Left colon (tissue), 2 donors: ENCODE measurements at places on chromosomes 12 and 14.

- no peak for DNase-seq
Observed at GRCh38 chr14:81211844-81212243, 8.9 kb downstream of the GTF2A1 start.

- DNase-seq: no peak
Observed at GRCh38 chr12:79299447-79300198, 391.1 kb downstream of the PAWR start.

DNA sequence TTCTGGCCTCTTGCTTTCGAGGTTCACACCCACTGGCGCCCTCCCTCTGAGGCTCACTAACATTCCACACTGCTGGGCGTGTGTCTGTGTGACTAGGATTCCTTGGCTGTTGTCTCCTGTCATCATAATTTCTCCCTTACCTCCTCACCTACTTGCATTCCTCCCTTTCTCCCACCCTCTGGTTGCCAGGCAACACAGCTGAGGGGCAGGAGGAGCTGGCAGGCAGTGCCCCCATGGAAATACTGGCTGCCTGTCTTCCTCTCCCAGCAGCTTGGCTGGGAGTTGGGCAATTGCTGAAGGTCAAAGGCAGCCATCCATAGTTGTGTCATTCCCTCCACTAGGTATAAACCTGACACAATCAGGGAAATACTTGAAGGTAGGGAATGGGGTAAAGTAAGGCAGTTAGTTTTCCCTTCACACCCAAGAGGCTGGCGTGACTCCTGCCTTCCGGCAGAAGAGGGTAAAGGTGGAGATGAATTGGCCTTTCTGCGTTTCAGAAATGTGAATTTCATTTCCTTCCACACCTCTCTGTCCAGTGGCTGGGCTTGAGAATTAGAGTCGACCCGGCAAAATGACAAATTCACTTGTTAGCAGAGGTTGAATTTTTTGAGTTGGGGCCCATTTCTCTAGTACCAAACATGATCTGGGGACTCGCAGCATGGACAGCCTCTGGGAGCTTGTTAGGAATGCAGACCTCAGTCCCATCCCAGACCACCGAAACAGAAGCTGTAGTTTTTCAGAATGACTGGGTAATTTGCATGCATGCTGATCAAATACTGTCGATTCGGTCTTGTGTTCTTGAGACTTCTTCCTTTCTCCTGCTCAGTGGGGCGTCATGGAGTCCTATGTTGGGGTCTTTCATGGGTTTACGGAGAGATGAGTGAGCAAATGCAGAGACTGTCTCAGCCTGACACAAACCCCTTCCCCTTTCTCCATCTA, 24.3 kb upstream of the EMP1 start:
- DNase-seq: no peak

GRCh38 chr12:24778486-24779304, 170.2 kb downstream of the BCAT1 start:
- DNase-seq: no peak

DNA sequence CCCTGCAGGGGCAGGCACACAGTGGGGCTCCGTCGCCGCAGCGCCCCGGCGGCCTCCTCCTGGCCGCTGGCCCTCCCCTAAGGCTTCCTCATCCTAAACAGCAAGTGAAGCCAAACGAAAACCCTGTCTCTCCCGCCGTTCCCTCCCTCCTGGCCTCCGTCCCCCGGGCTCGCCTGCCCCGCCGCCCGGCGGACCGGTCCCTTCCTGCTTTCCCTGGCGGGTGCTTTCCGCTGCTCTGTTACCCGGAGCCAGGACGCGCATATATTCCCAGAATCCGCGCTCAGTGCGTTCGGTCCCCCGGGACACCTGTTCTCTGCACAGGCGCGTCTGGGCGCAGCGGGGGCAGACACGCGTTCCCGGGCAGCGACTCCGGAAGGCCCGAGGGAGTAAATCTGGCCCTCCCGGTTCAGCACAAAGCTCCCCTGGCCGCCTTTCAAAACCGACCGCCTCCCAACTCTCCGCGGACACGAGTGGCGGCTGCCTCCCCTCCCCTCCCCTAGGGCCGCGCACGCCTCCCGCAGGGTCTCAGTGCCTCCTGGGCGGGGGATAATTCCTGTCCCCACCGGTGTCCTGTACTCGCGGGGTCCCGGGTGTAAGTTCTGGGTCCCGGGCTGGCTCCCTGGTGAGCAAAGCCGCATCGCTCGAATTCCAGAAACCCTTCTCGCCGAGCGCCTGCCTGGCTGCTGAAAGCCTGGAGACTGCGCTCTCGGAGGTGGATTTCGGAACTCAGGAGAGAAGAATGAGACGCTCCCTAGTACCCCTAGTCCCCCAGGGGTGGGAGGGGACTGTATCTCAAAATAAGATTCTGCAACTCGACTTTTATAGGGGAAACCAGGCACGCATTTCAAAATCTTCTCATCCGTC, 21.4 kb upstream of the CEP170B start:
- DNase-seq: peak; percentile 15

DNA sequence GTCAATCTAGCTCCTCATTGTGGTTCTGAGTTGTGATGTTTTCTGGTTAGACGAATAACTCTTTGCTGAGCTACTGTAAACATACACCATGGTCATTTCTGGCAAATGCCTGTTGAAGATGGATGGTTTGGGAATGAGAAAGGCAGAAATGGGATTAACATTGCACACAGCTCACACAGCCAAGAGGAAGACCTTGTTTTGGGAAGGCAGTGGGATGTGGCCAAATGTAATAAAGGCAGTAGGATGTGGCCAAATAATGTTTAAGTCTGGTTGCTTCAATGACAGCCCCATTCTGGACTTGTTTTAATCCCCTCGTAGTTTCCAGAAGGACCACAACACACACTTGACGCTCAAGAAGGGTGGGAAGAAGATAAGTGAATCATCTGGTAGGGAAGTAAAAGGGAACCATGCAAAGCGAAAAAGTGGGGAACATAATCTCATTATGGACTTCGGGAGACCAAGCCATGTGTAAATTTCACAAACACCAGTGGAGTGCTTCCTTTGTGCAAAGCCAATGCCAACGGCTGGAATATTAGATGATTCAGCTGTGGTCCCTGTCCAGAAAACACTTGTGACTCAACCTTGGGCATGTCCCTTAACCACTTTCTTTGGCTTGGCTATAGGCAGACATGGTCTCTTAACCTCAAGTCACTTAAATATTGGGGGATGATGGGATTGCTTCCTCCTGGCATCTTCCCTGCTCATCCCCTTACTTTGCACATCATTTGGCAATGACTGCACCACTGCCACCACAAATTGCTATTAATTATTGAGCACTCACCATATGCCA, 284.4 kb upstream of the CRY1 start:
- DNase-seq: no peak

DNA sequence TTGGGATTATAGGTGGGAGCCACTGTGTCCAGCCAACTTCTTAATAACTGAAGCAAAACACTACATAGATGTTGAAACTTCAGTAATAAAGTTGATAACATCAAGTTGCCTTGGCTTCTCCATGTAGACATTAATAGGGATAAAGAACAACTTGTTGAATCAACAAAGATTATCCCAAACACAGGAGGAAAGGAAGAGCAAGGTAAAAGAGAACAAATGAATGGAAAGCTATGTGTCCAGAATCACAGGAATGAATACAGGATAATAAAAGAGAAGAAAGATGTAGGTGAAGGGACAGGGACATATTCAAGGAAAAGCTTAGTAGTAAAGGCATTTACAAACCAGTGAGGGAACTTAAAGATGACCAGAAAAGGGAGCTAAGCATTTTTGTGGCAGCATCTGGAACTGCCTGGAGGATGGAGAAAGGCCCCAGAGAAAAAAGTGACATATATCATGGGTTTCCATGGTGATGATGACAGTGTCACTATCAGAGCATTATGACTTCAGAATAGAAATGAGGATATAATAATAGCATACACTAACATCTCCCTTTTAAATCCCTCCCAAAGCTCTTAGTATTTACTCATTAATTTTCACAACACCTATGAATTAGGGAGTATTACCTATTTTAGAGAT, 24.0 kb upstream of the MDM1 start:
- DNase-seq: no peak

- DNase-seq: no peak
Observed at GRCh38 chr14:52741865-52742264, 11.9 kb downstream of the STYX start.

GRCh38 chr12:128543971-128544370, 277.0 kb downstream of the TMEM132C start:
- no peak for DNase-seq

DNA sequence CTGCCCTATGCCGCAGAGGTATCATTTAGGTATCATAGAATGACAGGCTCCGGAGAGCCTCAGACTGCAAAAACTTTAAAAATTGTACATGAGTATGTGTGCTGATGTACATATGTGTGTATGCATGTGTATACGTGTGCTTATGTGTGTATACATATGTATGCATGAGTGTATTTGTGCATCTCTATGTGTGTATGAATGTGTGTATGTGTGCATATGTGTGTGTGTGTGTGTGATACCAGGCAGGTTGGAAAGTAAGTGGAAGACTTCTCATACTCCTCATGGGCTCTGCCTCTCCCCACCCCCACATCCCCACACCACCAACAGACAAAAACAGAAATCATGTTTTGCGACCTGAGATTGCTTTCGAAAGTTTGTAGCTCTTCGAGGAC, 621 bp upstream of the TMEM117 start:
- DNase-seq: no peak

DNA sequence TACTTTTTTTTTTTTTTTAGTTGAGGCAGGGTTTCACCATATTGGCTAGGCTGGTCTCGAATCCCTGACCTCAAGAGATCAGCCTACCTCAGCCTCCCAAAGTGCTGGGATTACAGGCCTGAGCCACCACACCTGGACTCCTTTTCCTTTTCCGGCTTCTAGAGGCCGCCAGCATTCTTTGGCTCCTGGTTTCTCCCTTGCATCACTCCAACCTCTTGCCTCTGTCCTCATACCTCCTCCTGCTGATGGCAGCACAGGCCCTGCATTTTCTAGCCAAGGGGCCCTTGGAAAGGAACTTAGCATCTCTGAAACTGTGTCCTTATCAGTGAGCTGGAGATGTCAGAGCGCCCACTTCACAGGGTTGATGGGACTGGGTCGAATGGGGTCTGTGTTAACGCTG, 53.3 kb downstream of the MAP1LC3B2 start:
- DNase-seq: no peak

DNA sequence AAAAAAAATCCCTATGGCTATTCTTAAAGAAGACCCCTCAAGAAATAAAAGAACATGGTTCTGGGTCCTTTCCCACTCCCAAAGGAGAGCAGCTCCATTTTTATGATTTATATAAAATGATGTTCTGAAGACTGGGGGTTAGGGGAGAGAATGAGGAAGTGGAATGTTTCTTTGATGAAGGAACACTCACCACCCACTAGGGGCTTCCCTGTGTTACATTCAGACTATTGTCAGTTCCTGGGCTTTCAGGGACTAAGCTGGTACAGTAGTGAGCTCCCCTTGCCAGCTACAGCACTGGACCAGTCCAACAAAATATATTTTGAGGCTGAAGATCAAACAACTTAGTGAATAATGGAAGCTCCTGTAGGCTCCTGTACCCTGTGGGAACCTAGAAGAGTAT, 98.9 kb downstream of the HMGA2 start:
- DNase-seq: no peak

DNA sequence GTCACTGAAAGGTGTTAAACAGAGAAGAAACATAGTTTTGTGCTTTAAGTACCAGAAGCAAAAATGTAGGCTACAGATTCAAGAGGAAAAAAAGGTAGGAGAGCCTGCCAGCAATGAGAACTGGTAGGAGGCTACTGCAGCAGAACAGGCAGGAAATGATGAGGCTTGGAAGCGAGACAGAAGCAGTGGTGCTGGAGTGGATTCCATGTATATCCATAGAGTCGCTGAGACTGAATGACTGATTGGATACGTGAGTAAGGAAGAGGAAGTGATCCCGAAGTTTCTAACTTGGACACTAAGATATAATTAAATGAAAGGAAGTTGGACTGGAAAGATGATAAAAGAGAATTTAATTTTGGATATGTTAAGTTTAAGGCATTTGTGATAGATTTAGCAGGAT, 45.0 kb upstream of the CCDC91 start:
- DNase-seq: no peak

DNA sequence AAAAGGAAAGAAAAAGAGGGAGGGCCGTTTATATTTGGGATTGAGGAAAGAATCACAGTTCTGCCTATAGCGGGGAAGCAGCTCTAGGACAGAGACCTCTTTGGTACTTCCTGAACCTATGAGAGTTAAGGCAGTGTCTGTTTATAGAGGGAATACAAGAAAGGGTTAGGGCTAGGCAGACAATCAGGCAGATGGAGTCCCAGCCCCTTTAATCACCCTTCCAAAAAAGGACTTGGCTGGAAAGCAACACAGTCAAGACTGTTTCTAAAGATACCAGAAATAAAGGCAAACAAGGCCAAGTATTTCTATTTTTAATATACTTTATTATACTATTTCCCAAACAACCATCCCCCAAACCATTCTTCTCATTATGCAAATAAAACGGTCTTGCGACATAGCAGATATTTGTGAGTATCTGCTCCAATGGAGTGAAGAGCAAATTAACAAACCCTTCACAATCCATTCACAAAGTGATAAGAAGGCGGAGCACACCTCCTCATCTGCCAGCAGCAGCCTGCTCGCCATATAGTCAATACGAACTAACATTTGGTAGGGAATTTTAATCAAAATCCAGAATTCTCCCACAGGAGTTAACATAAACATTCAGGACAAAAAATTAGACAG, 697 bp upstream of the GRIP1 start:
- no peak for DNase-seq

DNA sequence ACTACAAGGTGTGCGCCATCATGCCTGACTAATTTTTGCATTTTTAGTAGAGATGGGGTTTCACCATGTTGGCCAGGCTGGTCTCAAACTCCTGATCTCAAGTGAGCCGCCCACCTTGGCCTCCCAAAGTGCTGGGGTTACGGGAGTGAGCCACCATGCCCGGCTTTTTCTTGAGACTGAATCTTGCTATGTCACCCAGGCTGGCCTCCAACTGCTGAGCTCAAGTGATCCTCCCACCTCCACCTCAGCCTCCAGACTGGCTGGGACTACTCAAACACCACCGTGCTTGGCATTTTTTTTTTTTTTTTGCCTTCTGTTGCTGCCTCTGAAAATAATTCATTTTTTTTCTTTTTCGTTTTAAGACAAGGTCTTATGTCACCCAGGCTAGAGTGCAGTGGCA, 8.2 kb upstream of the ESPL1 start:
- DNase-seq: no peak

DNA sequence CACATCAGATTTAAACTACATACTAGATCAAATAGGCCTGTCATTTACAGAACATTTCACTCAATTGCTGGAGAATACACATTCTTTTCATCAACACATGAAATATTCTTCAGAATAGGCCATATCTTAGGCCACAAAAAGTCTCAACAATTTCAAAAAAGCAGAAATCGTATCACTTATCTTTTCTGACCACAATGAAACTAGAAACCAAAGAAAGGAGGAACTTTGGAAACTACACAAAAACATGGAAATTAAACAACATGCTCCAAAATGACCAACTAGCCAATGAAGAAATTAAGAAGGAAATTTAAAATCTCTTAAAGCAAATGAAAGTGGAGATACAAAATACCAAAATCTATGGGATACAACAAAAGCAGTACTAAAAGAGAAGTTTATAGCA, 35.1 kb downstream of the PARP11 start:
- DNase-seq: no peak

GRCh38 chr12:8912914-8913313, 1.4 kb upstream of the PHC1 start:
- no peak for DNase-seq
